Smooth muscle cell of the brain vasculature (primary cell): ENCODE measurements at places on chromosomes 2 and 18.

GRCh38 chr2:18500333-18500732 lies 60.1 kb downstream of the RDH14 start:
- DNase-seq: no peak

DNA sequence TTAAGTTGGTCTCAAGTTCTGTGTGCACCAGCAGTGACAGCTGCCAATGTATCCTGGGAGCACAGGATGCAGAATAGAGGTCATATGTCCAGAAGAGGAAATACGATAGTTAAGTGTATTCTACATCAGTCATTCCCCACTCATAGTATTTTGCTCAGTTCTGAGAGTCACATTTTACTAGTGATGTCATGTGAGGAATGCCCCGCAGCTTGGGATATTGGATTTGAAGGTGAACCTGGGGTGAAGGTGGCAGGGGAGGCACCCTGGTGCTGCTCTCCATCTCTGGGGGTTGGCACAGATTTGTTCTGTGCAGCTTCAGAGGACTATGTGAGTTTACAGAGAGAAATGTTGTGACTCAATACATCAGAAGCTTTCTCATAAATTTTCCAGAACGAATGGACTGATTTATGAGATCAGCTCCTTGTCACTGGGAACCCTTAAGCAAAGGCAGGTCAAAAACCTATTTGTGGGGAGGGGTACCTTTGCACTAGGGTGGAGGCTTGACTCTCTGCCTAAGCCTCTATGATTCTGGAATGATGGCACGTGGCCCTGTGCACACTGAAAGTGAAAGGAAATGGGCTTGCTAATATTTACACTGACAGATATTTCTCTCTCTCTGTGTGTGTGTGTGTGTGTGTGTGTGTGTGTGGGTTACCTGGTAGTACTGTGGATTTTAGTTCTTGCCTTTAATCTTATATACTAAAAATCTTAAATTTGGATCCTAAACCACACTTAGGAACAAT lies 95.9 kb downstream of the NEB start:
- no peak for DNase-seq

GRCh38 chr2:136173126-136173525 lies 55.2 kb upstream of the CXCR4 start:
- DNase-seq: no peak

GRCh38 chr18:63970809-63971205 lies 926 bp downstream of the SERPINB8 start:
- DNase-seq: no peak

DNA sequence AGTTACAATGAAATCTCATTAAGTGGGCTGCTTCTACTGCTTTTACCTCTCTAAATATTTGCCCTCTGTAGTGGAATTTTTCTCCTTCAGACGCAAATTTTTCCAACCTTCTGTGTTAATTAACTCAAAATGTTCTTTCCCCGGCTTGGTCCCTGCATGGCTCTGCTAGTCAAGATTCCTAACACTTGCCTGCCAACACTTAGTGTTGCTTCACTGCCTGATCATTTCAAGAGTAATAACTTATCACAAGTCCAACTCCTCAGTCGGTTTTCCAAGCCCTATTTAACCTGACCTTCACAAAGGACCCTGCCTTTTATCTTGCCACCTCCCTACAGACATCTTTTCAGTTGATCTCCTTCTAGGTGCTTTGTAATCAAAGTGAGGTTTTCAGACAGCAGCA lies 142.7 kb downstream of the HRH4 start:
- no peak for DNase-seq

- DNase-seq: no peak
Observed at GRCh38 chr2:97673915-97674283, 4.4 kb downstream of the C2orf92 start.

- no peak for DNase-seq
Observed at GRCh38 chr18:27772081-27772480, 404.8 kb downstream of the CDH2 start.
